Putamen (tissue), 1 donor: ENCODE measurements at places on chromosomes 4 and X.

DNA sequence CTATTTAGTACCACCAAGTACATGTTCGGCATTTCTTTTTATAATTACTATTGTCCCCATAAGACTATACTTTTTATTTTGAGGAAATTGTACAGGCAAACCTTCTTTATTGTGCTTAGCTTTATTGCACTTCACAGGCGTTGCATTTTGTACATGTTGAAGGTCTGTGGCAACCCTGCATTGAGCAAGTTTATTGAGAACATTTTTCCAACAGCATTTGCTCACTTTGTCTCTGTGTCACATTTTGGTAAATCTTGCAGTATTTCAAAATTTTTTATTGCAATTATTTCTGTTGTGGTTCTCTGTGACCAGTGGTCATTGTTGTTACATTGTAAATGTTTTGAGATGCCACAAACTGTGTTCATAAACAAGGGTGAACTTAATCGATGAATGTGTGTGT lies 10.8 kb upstream of the CXCL5 start:
- no peak for DNase-seq

GRCh38 chr4:74751247-74751646 lies 43.1 kb downstream of the BTC start:
- DNase-seq: no peak

GRCh38 chr4:159308566-159309340 lies 205.9 kb downstream of the RAPGEF2 start:
- DNase-seq: no peak

GRCh38 chr4:53147711-53148110 lies 218.2 kb downstream of the SCFD2 start:
- DNase-seq: no peak
